ENCODE measurements at places on chromosomes 3 and 15.

DNA sequence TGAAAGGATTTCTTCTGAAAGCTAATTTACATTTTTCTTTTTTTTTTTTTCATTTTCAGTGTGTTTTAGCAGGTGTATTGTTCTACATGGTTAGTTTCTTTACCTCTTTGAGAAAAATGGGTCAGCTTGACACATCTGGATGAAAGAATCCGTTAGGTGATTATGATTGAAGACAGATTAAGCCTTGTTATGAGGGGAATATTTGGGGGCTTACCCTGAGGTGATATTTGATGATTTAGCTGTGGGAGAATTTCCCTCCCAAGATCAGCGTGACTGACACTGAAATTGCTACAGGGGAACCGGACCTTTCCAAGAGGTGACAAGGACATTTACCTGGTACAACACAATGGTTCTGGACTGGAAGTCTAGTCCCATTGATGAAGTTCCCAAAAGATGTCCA, 147.5 kb downstream of the NFKBIZ start:
- DNase-seq = no peak

GRCh38 chr15:57540736-57541135, 51.0 kb upstream of the MYZAP start:
- DNase-seq = no peak

GRCh38 chr15:52408823-52409222, 113.2 kb upstream of the MYO5C start:
- no peak for DNase-seq

DNA sequence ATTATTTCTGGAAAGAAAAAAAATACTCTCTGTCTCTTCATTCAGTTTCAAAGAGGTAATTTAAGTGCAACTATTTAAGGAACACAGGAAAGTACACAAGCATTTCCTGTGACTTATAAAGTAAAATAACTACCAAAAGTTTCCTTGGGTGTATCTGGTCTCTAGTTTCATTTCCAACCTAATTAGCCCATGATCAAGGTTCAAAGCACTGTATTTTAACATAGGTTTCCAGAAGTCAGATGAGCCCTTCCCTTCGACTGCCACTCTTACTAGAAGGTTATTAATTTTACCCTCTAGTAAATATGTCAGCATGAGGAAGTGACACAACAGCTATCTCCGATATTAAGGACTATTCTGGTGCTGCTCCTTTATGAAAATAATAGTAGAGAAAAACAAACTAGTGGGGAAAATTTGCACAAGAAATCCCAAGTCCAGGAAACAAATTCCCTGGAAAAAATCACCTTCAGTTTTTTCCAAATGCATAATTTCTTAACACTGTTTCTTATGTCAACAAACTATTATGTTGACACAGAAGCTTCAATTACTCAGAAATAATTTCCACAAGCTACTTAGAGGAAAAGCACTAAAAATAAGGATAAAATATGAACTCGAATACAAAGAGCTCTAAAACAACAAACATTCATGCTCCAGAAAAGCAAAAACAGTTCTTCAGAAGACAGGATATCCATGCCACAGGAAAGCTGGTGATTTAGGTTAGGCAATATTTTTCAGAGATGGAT, 35.3 kb downstream of the CCPG1 start:
- DNase-seq = no peak

GRCh38 chr3:121295452-121295851, 250.3 kb downstream of the POLQ start:
- DNase-seq = no peak

DNA sequence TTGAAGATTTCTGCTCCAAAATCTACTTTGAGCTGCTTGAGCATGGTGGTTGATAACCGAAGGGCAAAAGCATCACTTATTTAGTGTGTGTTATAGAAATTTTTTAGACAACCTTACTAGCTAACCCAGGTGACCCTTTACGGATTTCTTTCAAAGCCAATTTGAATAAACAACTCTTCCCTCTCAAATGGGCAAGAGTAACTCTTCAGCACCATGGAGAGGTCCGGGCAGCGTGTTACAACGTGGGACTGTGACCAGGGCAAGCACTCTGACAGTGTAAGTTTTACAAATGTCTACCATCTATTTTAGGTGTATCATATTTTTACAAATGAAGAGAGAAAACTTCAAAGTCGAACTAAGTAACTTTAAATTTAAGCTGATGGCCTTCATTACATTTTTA, 471.8 kb downstream of the MFSD1 start:
- no peak for DNase-seq

DNA sequence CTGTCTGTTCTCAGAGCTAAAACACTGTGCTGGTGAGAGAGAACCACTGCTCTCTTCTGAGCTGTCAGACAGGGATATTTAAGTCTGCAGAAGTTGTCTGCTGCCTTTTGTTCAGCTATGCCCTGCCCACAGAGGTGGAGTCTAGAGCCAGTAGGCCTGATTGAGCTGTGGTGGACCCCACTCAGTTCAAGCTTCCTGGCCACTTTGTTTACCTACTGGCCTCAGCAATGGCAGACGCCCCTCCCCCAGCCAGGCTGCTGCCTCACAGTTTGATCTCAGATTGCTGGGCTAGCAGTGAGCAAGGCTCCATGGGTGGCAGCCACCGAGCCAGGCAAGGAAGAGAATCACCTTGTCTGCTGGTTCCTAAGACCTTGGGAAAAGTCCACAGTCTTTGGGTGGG, 21.0 kb upstream of the CACNA1D start:
- DNase-seq = no peak

- no peak for DNase-seq
These were observed 115.6 kb upstream of the PLXNA1 start for GRCh38 chr3:126867190-126867862.

DNA sequence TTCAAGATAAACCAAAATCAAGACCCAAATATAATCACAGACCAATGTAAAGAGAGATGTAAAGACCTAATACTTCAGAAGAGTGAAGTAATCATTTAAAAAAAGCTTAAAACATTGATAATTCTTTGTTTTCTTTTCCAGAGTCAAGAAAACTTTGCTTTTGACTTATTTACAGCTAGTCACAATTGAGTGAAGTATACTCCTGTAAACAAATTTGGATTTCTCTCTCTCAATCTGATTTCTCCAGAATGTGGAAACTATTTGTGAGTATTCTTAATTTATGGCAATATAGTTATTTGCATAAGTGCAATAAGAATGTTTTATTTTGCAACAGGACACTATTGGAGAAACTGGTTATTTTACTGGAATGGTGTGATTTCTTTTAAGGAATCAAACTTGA, 43.7 kb upstream of the ZBTB20 start:
- no peak for DNase-seq

- DNase-seq = no peak
These were observed 32.5 kb upstream of the GP5 start for GRCh38 chr3:194431554-194431953.

DNA sequence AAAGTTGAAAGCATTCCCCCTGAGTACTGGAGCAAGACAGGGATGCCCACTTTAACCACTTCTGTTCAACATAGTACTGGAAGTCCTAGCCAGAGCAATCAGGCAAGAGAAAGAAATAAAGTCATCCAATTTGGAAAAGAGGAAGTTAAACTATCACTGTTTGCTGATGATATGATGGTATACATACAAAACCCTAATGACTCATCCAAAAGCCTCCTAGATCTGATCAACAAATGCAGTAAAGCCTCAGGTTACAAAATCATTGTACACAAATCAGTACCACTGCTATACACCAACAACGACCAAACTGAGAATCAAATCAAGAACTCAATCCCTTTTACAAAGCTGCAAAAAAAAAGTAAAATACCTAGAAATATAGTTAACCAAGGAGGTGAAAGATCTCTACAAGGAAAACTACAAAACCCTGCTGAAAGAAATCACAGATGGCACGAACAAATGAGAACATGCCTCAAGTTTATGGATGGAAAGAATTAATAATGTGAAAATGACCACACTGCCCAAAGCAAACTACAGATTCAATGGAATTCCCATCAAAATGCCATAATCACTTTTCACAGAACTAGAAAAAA, 40.3 kb downstream of the RPL39L start:
- no peak for DNase-seq

DNA sequence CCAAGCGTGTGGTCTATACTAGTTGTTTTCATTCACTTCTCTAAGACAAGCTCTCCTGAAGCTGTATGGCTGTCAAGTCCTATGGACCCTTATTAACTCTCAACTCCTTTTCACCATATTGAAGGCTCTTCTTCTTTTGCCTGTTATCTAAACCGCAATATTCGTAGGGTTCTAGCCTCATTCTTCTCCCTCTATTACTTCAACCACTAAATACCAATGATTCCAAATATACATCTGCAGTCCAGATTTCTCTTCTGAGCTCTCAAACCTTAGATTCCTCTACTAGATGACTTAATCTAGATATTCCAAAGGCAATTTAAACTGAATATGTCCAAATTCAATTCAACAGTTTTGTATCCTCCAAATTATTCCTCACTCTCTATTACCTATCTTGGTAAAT, 24.6 kb downstream of the AQR start:
- no peak for DNase-seq

DNA sequence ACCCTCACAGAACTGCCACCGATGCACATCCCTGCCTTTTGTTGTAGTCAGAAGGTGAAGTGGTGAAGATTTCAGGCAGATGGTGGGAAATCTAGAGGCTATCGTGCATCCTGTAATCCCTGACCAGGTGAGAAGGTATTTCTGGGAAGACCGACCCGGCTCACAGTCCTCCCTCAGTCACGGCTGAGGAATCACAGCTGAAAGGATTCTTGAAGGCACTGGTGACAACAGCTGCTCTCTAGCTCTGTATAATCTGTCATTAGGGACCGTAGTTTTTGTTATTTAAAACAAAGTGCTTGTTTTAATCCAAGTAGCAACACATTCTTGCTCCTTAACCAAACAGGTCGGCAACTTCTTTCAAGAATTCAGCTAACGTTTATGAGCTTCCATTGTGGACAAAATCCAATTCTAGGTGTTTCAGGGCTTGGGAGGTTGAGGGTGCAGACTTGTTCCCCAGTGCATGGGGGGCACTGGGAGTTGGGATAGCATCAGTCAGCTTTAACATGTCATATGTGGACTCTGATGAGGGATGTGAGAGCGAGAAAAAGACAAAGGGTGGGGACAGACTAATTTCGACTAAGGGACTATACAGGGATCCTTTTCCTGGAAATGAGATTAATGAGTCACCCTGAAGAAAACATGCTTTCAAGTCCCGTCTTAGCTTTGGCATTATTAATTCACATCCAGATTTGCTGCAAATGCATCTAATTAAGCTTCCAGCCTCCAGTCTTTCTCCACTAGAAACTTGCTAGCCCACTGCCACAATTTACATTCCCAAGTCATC, 141.0 kb upstream of the RASGRP1 start:
- no peak for DNase-seq

- no peak for DNase-seq
These were observed 70.3 kb downstream of the SCN5A start for GRCh38 chr3:38579141-38579540.

DNA sequence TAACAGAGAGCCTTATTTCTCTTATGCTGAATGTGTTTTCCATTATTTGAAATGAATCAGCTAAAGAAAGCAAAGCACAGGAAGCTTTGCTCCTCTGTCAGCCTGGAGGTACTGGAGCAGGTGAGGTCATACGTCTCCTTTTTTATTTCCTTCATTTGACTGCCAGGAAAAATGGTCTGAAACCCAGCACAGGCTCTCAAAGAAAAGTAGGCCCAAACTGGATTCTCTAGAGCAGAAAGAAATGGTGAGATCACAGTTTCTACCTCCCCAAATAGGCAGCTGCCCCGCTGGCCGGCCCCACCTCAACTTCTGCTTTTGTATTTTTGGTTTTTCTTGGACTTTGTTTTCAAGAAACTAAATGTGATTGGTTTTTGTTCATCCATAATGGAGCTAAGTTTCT, 95.1 kb downstream of the RPL39L start:
- no peak for DNase-seq

DNA sequence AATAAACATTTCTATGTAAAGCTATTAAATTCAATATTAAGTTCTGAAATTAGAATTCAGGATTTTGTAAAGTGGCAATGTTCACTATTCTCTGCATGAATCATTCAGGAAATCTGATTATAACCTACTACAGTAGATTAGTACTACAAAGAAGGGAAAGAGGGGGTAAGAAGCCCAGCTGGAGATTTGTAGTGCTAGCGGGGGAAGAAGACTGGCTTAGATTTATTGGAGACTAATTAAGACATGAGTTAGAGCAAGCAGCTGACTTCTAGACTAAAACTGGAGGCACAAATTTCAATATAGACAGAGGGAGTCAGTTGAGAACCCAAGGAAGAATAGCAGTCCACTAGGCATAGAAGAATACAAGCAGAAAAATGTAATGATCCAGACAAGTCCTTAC, 55.8 kb upstream of the SETMAR start:
- DNase-seq = no peak

GRCh38 chr3:61877359-61878138, 316.2 kb downstream of the PTPRG start:
- no peak for DNase-seq

DNA sequence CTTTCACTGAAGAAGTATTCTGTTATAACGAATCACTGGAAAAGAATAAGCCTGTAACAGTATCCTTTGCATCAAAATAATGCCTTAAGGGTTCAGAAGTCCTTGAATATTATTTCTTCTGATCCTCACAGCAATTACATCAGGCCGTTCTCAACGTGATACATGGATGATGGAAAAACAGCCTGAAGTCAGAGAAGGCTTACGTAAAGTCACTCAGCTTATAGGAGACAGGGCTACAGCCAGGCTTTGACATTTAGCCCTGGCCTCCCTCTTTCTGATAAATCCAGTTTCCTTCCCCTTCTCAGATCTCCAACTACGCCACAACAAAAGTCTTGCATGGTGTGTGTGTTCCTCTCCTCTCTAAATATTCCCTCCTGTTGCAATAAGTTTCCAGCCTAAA, 131.9 kb downstream of the ANO10 start:
- DNase-seq = no peak

DNA sequence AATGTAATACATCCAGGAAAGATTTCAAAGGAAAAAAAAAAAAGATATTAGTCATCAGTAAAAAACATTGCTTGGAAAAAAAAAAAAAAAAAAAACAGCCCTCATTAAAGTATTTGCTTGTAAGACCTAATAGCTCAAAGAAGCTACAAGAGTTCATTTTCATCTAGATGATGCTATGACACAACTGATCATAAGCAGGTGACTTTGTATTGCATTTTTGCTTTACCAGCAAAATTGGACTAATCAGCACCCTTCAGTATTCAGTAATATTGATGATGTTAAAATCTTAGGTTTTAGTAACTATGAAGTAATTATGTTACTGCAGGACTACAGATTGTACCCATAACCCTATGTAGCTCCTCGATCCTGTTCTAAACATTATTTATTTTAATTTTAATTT, 214.7 kb upstream of the CADM2 start:
- no peak for DNase-seq

DNA sequence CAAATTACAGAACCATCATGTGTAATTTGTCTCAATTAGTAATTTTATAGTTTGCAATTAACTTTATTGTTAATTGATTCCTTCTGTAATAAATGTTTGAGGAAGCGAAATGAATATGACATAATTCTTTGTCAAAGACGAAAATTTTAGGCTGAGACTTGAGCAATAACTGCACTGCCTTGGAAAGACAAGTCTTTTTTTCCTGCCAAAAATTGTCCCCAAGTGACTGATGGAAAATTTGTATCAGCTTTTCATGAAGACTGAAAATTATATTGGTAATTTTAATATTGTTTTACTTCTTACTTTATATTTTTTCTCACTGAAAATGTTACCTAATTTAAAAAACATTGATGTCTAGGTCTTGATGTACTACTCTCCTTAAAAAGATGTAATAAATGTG, 622.6 kb downstream of the NLGN1 start:
- DNase-seq = no peak
